Activated naive CD4-positive, alpha-beta T cell treated with anti-CD3 and anti-CD28 coated beads for 36 hours (primary cell): ENCODE measurements at places on chromosomes 2 and 18.

GRCh38 chr18:57629422-57629821 lies 7.8 kb upstream of the NARS1 start:
- DNase-seq, result no peak

- no peak for DNase-seq
Measured at GRCh38 chr2:36671731-36672130, 24.8 kb upstream of the VIT start.

DNA sequence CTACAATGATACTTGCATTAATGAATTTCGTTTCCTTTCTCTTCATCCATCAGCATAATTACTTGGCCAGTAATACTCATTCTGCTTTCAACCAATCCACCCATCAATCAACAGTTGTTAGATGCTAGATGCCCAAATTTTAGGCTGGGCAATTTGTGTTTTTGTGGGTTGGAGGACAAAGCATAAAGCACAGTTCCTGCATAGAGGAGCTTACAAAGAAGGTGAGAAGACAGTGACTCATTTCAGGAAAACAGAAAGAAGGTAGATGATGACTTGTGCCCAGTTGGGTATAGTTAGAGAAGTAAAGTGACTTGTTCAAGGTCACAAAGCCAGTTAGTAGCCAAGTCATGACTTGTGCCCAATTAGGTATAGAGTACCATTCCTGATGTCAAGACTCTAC lies 1186.8 kb upstream of the CELF4 start:
- DNase-seq, result no peak

DNA sequence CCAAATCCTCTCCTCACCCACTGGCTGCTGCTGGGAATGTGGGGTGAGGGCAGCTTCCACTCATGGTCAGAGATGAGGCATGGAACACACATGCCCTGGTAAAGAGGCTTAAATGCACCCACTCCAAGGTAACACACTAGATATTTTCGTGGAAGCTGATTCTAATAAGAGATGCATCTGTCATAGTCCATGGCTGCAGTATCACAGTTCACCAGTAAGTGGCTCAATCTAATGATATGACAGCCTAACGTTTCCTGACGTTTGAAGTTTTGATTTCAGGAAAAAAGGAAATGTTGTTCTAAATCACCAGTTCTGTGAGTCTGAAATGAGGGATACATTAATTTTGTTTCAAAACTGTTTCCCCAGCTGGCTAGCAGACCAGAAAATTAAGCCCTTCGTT lies 38.2 kb downstream of the LCT start:
- no peak for DNase-seq

DNA sequence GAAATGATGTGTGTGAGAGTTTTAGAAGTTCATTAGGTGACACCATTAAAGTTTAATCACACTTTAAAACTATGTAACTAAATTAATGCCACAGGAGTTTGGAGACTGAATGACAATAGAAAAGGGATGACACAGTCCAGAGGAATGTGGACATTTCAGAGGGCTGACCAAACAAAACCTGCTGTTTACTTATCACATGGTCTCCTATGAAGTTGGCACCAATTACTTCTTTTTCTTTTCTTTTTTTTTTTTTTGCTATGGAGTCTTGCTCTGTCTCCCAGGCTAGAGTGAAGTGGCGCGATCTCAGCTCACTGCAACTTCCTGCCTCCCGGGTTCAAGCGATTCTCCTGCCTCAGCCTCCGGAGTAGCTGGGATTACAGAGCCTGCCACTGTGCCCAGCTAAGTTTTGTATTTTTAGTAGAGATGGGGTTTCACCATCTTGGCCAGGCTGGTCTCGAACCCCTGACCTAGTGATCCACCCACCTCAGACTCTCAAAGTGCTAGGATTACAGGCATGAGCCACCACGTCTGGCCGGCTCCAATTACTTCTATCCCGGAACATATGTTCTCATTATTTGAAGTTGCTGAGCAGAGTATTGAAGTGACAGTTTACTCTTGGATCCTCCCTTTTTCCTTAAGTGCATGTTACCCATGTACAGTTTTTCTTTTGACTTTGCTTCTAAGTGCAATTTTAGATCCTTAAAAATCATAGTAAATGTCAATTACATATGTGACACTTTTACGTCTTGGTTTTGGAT lies 4.3 kb downstream of the AGPS start:
- no peak for DNase-seq

DNA sequence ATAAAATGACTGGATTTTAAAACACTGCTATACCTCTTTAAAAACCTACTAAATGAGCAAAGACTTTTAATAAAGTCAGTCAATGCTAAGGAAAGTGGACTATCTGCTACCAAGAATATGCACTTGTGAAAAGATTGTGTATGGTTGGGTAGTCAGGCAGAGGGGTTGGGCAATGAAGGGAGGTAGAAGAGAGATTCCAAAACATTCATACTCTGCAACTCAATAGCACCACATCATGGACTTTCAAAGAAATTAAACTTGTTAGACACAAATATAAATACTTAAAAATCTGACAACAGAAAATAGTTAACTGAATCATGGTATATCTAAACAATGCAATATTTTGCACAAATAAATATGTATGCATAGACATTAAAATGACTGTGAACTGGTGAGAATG lies 139.9 kb upstream of the MAPRE2 start:
- no peak for DNase-seq

DNA sequence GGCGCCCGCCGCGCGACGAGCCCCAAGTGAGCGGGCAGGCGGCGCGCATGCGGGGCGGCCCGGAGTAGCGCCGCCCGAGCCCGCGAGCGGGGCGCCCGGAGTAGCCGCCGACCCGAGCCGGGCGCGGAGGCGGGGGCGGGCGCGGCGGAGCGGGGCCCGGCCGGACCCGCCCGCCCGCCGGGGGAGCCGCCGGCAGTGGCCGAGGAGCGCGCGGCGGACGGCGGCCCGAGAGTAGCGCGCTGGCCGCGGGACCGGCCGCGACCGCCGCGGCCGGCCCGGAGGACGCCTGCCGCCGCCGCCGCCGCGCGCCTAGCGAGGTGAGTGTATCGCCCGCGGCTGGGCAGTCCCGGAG lies at the start of gene GALNT1:
TSS of gene GALNT1 (plus strand) at position 195 of the 352 bp plus-strand sequence. CDS start 72,923 bp downstream, outside the sequence.
- no peak for DNase-seq

- DNase-seq, result no peak
Measured at GRCh38 chr2:228102949-228103348, 78.5 kb downstream of the SPHKAP start.

- DNase-seq, result no peak
Measured at GRCh38 chr2:65232636-65233035, 5.0 kb downstream of the ACTR2 start.

DNA sequence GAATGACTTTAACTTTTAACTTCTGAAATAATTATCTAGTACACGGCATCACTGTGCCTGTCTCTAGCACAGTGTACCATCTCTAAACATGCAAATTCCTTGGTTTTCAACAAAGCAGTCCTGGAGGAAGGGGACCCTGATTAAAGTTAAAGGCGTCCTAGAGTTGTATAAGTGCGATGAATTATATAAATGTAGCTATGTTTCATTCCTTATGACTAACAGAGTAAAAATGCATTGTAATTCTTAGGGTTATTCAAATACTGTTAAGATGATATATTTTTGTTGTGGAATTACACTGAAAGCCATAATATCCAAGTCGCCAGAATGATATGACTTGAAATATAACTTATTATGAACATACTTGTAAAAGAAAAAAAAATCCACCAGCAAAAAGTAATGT lies 544.9 kb upstream of the LINC00305 start:
- no peak for DNase-seq

- no peak for DNase-seq
Measured at GRCh38 chr2:157692768-157693167, 64.1 kb upstream of the ACVR1C start.

DNA sequence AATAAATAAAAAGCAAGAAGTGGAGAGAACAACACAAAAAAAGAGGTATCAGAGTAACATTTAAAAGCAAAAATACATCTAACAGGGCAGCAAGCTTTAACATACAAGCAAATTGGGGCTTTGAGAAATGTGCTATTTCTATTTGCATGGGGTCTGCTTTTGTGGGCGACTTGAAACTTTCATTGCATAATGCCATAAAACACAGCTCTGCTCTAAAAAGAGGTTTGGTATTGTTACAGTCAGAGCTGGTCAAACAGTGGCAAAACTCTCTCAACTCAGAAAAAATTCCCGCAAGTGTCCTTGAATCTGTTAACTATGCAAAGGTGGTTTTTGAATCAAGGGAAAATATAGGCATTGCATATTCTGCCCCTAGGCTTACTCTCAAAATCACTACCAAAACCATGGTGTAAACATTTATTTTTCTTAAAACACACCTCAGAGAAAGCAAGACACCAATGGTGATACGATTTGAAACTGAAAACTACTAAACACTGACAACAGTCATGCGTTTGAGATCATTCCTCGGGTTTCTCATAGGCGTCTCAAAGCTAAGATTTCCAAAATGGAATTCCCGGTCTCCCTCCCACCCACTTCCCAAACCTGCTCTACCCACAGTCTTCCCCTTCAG lies 45.5 kb downstream of the RNF152 start:
- no peak for DNase-seq

GRCh38 chr2:66547887-66548286 lies 113.0 kb downstream of the MEIS1 start:
- DNase-seq, result no peak

- peak; percentile 43 for DNase-seq
Measured at GRCh38 chr2:159807183-159808031, 9.4 kb upstream of the CD302 start.

- no peak for DNase-seq
Measured at GRCh38 chr18:9405130-9405529, 70.2 kb upstream of the RALBP1 start.

GRCh38 chr2:177021706-177022343 lies 190.8 kb upstream of the HNRNPA3 start:
- DNase-seq, result no peak

DNA sequence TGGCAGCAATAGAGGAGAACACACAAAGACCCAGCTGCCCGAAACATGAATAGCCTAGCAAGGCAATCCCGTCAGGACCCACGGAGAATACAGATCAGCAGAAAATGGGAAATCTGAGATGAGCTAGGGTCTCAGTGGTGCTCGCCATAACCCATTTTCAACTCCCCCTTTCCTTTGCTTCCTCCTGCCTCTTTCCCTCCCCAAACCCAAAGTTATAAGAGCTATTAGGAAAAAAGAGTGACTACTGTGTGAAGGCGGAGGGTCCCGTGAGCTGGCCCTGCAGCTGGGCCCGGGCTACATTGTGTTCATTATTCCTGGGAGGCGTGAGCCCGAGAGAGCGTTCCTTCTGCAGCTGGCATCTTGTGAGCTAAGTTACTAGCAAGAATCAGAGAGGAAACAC lies 118.4 kb downstream of the PID1 start:
- no peak for DNase-seq

DNA sequence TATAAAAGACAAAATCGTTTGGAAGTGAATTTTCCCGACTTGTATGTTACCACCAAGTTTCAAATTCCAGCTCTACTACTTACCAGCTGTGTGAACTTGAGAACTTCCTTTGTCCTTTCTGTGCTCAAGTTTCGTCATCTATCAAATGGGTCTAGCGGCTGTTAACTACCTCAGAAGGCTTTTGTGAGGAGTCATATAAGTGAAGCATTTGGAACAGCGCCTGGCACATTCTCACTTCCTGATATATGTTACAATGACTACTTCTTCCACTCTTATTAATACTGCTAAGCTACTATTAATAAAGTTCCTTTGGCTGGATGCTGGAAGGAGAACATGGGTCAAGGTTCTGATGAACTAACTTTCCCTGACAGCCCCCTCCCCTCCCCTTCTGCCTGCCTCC lies 104.5 kb downstream of the MEIS1 start:
- no peak for DNase-seq

- no peak for DNase-seq
Measured at GRCh38 chr2:27088634-27089033, 2.1 kb downstream of the KHK start.

DNA sequence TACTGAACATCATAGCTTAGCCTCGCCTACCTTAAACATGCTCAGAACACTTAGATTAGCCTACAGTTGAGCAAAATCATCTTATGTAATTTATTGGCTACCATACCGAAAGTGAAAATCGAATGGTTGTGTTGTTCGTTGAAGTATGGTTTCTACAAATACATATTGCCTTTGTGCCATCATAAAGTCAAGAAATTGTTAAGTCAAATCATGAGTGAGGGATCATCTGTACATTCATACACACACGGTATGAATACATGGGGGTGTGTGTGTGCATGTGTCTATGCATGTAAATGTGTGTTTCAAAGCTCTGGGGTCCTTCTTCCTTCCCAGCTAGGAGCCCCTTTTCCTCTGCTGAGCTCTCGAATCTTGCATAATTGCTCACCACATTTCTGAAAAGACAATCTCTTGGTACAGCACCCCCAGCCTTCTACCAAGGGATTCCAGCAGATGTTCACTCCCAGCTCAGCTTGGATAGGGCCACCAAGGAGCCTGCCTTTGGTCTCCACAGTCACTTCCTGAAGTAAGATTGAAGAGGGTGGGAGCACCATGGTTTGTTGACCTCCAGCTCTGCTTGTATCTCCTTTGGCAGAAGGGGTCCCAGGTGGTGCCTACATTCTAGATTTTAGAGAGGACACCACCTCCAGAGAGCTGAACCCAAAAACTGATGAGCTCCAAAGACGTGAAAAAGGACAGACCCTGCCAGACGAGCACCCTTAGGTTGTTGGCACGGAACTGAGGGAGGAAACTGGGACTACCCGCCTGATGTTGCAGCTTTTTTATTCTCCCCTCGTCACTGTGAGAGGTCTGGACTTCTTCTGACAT lies 33.2 kb upstream of the CYP1B1 start:
- no peak for DNase-seq

GRCh38 chr2:170501421-170502043 lies 213.6 kb upstream of the SP5 start:
- no peak for DNase-seq

DNA sequence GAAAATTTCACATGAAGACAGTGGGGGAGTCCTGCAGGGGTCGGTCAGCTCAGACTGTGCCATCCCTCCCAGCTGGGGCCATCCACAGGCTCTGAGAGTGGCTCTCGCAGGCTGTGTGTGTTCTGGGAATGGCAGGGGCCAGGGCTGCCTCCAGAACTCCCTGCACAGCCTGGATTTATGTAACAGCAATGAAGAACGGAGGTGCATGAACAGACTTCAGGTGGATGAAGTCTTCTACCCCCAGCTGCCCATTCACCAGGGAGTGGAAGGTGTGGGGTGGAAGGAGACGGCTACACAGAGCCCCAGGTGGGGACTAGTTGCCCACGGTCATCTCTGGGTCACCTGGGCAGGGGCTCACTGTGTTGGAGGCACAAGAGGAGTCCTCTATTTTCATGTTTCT lies 56.1 kb upstream of the HDAC4 start:
- no peak for DNase-seq

- DNase-seq, result no peak
Measured at GRCh38 chr2:898319-898718, 52.3 kb upstream of the SNTG2 start.

DNA sequence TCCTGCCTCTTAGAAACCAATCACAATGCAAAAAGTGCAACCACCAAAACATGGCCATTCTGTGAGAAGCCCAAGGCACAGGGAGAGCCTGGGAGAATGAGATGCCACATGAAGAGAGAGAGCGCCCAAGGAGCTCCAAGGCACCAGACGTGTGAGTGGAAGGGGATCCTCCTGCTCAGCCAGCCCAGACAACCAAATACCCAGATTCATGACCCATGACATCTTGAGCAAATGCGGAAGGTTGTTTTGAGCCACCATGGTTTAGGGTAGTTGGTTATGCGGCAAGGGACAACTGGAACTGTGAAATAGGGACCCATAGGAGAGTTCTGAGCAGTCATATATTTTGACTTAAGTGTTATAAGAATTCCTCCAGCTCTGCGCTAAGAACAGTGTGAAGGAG lies 7.0 kb downstream of the AFF3 start:
- DNase-seq, result no peak

GRCh38 chr2:202344178-202344577 lies 31.9 kb upstream of the BMPR2 start:
- no peak for DNase-seq

- DNase-seq, result no peak
Measured at GRCh38 chr2:157238296-157238695, 19.2 kb upstream of the GALNT5 start.
